Sigmoid colon (tissue), 7 donors: ENCODE measurements at places on chromosomes 11 and 22. TPM values are rescaled to one million over a fixed set of nuclear protein-coding genes. Genes with fewer than 3 reads are reported as not detected.

GRCh38 chr11:125235071-125235471, 70.5 kb downstream of the PKNOX2 start:
- no peak for DNase-seq

Gene SLC22A9
- polyA plus RNA-seq = not detected

Gene MIF
- 353 TPM for polyA plus RNA-seq

- DNase-seq = no peak
Measured at GRCh38 chr11:43984039-43984438, 41.6 kb downstream of the C11orf96 start.

Gene PHF21B
- polyA plus RNA-seq = not detected

GRCh38 chr11:86632499-86633269, 39.7 kb downstream of the ME3 start:
- DNase-seq = peak; percentile 66

DNA sequence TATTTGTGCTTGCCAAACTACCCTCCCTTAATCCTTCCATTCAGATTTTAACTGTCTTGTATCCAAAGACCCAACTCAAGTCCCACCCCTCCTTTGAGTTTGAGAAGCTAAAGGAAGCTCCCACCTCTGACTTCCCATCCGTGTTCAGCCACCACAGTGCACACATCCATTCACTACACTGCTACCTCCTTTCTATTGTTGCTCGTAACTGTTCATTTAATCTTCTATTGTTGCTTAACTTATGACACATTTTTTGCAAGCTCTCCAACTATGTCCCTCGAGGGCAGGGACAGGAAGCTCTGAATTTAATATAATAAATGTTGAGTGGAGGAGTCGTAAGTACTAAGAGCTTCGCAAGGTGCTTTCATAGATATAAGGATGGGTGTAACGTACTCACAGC, 10.4 kb downstream of the LARGE1 start:
- DNase-seq = no peak

Gene RNF215
- 0.92 TPM for polyA plus RNA-seq

DNA sequence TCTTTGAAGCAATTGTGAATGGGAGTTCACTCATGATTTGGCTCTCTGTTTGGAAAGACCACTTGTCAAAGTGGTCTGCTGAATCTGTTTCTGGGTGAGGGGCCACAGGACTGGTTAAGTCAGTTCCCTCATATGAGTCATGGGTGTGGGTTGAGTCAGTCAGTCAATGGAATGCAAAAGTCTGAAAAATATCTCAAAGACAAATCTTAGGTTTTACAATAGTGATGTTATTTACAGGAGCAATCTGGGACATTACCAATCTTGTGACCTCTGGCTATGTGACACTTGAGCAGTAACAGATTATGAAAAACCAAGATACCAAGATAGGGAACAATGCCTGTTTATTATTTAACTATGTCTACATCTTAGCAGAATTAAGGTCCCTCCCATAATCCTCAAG, 311.6 kb downstream of the AASDHPPT start:
- DNase-seq = no peak

Gene VSTM5
- polyA plus RNA-seq = 0.86 TPM

DNA sequence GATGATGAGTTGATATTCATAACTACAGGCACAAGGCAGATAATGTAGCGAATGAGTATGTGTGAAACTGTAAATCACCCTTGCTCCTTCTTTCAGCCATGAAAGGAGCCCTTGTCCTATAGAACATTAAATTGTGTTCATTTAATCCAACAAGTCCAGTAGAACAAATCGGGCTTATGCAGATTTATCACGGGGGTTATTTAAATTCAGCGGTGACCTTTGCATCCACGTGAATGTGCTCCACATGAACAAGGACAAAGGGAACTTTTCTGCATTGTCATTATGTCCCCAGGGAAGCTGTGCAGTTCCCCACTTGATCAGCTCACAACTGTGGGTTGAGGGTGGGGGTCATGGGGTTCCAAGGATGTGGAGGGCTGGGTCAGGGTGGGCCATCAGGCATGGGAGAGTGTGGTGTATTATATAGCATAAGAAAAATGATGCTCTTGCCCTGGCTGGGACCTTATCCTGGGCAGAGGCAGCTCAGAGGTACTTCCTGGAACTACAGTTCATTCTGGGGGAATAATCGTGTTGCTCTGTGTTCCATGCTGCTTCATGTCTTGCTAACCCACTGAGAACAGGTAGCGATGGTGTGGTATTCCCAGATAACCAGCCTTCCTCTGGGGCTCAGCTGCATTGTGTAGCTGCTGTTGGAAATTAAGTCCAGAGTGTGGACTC, 306.6 kb downstream of the FAT3 start:
- DNase-seq = no peak

DNA sequence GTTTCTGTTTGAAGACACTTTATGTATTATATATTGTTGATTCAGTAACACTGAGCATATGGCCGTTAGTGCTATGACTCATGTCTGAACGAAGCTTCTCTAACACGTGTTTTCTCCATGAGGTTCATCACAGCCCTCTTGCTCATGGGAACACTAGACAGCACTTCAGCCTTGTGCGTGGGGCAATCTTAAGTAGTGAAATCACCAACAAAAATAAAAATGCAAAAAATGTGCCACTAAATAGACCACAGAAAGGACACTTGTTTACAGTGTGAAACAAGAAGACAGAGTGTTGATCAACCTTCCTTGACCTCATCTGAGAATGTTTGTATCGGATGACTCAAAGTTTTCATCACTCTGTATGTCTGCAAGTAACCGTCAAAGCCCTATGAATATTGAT, 94.5 kb downstream of the FDX1 start:
- no peak for DNase-seq

- DNase-seq = no peak
Measured at GRCh38 chr22:36204001-36204631, 2.5 kb upstream of the APOL4 start.

DNA sequence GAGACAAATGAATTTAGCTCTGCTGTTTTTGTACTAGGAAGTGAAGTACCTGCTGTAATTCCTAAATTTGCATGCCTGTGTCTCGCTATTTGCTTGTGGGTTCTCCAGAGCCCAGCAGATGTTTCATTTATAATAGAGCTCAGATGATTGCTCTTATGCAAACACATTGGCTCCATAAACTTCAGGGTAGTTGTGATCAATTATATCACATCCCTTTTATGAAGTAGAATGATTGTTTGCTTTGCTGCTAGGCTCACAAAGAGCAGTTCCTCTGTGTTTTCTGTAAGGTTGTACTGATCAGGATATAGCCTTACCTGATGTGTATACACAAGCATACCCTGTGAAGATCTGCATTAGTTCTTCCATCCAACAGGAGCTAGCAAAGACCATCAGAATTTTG, 64.1 kb downstream of the C11orf87 start:
- no peak for DNase-seq

- DNase-seq = no peak
Measured at GRCh38 chr11:124481365-124482323, 36.1 kb upstream of the OR8B8 start.

DNA sequence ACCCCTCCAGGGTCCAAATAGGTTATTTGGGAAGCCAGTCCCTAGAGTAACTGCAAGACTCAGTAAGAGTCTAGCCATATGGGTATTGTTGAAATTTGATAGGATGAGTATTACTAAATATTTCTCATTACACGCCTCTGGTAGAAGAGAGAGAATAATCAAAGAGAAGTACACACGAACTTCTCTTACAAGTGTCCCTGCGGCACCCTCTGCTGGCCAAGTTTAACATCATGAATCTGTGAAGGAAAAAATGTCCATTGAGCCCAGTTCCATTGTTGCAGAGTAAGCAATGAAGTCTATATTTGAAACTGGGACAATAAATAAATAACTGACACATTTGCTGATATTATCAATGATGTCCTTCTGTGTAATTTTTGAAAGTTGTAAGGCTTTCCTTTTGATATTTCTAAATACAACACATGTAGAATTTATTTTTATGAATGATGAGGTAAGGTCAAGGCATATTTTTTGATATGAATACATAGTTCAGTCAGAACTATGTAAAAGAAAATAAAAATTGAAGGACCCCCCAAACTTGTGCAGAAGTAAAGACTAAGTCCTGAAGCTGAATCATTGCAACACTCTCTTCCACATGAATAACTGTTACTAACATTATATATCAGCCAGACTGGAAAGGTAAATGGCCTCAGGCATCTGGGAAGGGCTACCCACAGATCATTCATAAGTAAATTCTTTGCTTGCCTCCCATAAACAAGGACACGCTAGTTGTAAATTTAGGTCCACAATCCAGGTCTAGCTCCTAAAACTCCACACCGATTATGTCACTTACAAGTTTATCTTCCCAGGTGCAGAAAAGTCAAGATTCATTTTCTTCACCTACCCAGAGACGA, 10.0 kb downstream of the OR51L1 start:
- no peak for DNase-seq

Gene C1QTNF4
- 1.8 TPM for polyA plus RNA-seq

Gene C11orf86
- 297 TPM for polyA plus RNA-seq

DNA sequence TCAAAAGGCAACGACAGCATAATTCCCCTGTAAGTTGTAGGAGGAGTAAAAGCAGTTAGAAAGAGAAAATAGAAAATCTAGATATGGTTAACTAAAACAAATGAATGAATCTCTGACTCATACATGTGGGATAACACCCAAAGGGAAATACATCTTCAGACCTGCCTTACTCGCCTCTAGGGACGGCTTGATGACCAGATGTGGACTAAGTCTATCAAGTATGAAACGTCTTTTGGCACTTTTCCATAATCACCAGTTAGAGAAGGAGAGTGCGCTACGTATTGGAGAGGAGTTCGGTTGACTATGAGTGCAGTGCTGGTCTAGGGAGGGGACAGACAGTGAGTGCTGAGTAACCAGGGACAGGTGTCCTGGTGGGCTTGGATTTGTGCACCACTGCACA, 459.9 kb downstream of the OPCML start:
- DNase-seq = no peak

DNA sequence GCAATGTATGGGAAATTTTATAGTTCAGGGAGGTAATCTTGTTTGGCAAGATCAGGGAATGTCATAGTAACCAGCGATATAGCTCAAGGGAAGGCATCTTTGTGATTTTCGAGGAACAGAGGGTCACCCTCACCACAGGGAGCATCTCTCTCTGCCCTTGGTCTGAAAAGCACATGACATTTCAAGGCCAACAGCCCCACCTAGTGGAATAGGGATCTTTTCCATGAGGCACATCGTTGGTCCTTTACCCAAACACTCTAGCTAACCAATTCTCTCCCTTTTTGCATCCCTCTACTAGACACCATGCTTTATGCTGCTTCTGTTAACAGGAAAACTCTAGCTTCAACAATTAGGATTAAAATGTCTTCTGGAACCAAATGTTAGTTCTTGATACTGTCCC, 179.0 kb downstream of the GRM5 start:
- no peak for DNase-seq
